ENCODE measurements at places on chromosomes 6 and 20.

GRCh38 chr6:75556240-75556639 is 45.4 kb upstream of the SENP6 start:
- DNase-seq = no peak

DNA sequence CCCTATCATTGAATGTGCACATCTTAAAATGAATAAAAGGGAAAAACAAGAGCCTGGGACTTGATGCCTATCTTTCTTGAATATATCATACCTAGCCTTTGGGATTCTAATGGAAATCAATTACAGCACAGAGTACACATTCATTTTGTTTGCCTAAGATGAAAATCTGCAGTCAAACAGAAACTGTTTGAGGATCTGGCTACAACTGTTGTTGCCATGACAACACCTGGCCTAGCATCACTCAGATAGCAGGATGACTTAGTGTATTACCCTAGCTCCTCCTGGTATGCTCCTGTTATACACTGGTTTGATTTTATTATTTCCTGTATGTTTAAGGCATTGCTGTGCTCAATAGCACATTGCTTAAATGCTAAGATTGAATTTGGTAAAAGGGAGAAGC is 71.5 kb upstream of the LAMP5 start:
- DNase-seq = no peak

DNA sequence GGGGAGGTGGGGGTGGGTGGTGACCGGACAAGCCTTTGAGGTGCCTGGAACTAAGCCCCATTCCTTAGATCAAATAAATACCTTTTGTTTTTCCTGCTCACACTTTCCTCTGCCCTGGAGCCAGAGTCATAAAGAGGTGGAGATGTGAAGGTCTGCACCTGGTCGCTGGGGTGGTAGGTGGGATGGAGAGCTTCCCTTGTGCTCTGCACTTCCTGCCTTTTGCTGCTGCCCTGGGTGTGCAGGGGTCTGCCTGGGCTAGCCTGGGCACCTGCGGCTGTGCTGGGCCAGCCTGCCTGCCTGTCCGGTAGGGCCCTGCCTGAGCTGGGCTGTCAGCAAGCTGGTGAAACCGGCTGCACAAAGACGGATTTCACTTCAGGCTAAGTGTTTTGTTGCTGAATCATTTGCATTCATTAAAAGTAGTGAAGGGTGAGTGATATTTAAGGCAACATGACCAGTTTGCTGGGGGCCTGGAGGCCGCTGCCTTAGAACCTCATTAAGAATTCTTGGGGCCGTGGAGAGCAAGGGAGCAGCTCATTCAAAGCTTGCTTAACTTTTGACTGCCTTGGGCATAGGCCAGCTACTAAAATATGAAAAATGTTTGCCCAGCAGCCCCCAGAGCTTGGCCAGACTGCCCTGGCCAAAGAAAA is 20.5 kb downstream of the PTK7 start:
- DNase-seq = peak; percentile 83

GRCh38 chr6:99432877-99433276 is 7.8 kb upstream of the PNISR start:
- DNase-seq = no peak

DNA sequence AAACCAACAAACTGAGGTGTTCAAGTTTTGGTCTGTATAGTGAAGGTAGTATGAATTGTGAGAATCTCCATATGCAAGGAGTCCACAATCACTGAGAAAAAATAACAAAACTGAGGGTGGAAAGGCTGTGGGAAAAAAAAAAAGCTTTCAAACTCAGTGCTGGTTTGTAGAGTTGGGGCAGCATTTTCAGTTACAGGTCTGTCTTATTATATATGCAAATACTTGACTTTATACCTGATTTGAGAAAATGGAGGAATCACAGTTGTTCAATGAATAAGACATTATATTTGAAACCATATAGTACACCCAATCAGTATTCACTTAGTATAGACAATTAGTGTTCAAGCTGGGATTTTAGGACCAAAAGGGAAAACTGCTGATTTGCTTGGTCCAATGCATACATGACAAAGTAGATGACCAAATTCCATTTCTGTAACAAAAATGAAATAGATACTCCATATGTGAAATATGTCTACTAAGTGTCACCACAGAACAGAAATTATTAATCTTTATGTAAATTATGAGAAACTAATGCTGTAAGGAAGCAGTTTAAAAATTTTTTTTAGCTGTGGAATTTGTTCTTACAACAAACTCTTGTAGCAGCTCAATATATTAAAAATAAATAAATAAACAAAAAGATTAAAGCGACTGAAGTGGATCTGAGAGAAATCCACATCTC is 187.7 kb downstream of the ASCC3 start:
- DNase-seq = no peak

DNA sequence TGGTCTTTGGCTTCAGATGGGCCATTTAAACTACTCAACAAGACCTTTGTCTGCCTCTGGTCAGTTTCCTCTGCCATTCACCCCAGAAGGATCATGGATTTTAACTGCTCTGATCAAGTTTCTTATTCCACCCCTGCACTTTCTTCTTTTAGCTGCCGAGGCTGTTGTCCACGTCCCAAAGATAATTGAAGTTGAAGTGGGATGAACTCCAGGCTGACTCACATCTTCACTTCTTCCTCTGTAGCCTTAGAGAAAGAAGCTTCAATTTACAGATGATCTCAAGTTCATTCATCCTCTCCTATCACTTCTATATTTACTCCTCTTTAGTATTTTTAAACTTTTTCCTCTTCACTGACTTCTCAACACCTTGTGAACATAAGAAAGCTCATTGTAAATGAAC is 651.6 kb downstream of the UTRN start:
- no peak for DNase-seq

- no peak for DNase-seq
Observed at GRCh38 chr20:47030271-47030810, 135.7 kb downstream of the EYA2 start.

DNA sequence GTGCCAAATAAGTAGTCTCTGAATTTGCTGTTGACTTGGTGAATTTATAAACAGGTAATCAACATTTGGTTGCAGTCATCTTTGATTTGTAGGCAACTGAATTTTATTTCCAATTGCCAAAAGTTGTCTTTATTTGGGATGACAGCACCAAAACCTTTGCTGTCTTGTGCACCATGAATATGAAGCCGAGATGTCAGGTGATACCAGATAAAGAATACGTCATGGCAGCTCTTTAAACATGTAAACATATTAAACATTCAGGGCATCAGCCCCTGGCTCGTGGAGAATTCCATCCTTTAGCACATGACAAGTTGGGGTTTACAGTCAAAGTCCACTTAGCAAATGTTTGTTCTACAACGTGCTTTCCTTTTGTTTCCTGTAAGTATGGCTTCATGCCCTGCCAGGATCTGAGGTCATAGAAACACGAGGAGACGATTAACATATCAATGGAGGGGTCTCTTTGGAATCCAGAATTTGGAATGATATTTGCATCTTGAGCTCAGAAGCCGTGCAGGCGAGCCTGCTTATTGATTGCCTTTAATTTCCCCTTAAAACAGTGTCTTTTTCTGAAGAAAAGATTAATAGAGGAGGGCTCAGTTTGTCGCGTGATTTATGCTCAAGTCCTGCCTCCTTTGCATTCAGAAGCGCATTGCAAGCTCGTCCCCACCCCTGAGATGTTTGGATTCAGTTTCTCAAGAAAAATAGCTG is 170.2 kb upstream of the ZNF217 start:
- no peak for DNase-seq

GRCh38 chr6:154395316-154395715 is 38.7 kb upstream of the IPCEF1 start:
- DNase-seq = no peak

GRCh38 chr6:32867022-32867477 is 13.1 kb downstream of the PSMB9 start:
- no peak for DNase-seq

DNA sequence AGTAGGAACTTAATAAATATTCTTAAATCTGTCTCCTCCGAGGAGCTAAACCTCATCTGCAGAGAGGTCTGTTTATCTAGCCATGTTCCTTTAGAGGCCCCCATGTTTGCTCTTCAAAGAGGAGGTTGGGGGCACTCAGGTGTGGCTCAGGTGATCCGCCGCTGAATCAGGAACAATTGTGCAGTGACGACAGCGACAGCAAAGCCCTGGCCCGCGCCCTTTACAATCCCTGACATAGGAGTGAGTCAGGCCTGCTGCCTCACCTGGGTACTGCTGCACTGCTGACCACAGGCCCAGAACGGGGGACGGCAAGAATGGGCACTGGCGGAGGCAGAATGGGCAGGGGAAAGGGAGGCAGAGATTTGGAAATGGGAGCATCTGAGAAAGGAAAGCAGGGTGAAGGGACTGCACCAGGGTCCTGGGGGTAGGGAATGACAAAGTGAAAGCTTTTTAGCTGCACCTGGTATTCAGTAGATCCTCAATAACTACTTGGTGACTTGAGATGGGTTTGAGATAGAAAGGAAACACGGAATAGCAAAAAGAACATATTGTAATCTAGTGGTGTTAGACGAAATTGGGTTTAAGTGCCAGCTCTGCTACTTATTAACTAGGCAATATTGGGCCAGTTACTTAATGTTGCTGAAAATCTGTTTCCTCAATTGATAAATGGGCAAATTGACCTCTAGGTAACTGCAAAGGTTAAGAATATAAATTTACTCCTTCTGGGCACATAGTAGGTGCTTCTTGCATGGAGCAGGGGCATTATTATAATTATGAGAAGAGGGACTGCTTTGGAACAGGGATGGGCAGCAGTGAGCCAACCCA is 5.4 kb upstream of the IER3 start:
- peak; percentile 74 for DNase-seq

DNA sequence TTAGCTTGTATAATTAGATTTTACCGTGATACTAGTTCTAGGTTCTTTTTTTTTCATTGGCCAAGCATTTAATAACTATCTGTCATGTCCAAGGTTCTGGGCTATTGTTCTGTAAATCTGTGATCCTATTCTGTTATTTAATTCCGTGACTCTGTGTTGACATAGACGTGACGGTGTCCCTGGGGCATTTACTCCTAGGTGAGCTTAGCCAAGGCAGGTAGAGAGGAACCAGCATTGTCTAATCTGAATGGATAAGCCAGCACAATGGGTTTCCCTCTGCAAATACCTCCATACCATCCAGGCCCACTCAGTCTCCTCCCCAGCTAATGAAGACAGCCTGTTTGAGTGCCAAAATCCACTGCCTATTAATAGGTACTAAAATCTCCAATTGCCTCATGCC is 8.9 kb upstream of the CDSN start:
- DNase-seq = no peak

DNA sequence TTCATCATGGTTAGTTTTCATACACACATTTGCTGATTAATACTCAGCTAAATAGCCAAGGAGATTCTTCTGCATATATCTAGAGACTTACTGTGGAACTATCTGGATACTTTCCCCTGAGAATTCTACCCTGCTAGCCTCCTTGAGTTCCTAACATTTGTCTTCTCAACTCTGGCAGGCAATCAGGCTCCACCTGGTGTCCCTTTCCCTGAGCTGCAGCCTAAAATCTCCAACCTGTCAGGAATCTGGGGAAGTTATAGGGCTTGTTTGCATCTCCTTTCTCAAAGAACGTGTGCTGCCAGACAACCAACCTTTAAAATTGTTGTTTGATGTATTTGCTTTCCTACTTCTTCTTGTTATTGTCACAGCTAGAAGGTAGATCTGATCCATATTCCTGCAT is 73.4 kb downstream of the FUT9 start:
- DNase-seq = peak; percentile 29

DNA sequence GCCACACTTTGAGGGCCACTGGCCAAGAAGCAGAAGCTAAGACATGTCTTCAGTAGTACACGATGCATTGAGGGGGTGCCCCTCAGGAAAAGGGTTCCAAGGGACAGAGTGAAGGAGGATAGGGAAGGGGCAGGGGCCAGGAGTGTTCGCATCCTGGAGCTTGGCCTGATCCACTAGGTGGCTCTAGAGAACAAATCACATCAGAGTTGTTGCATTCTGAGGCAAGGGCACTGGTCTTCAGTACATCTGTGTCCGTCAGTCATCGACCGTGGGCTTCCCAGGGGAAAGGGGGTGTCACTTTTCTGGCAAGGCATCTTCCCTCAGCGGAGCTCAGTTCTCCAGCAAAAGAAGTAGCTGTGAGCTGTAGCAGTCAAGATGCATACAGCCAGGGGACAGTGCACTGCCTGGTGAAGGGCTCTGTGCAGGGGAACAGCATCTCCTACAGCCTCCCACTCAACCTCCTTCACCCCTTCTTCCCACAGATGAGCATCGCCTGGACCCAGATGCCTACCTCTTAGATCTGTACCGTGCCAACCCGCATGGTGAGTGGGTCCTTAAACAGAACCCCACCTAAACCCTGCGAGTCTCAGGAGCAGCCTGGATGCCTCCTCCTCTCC is 47.8 kb downstream of the ARHGAP40 start:
- peak; percentile 31 for DNase-seq

DNA sequence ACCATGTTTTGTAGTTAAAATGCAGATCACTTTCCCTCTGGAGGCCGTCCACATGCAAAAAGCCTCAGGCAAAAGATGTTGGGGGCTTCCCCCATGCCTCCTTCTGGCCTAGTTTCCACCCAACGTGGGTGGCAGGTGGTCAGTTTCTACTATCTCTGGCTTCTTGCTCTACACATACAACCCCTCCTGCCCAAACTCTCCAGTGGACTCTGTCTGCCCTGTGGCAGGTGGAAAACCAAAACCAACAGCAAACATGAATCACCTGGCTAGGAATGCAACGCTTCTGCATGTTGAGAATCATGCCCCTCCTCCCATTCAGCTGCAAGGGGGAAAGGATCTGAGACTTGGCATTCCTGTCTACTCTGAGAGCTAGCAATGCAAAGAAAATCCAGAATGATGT is 94.8 kb downstream of the MBOAT1 start:
- DNase-seq = peak; percentile 38

GRCh38 chr6:149138089-149138488 is 179.4 kb upstream of the TAB2 start:
- no peak for DNase-seq

DNA sequence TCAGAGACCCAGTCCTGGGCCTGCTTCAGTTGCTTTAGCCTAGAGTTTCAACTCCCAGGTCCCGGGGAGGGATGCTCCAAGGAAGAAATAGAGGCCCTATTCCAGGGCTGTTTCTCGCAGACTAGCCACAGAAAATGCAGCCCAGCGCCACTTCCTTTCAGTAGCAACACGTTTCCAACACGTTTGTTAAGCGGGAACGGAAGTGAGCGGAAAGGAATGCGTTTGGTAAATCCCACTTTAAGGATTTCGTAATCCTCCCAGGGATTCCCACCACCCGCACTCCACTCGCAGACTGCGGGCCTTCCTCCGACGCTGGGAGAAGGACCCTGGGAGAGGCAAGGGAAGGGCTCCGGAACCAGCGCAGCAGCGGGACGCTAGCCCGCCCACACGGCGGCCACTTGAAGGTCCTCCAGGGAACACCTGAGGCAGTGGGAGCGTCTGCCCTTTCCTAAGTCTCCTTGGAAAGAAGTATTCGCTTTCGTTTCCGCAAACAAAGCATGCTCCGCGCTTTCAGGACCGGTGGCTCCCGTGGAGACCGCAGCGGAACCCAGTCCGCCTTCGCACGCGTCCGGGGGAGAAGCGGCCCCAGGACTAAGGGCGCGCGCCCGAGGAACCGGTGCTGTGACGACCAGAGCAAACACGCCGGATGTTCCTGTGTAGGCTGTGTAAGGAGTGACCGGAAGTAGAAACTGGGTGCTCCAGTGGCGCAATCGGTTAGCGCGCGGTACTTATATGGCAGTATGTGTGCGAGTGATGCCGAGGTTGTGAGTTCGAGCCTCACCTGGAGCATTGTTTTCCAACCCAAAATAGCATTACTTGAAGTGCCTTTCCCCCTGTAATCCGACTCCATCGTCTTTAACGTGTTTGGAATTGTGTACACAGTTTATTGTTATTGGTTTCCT is 227.6 kb upstream of the PRSS16 start:
- peak; percentile 93 for DNase-seq
